RPMI7951 (cell line): ENCODE measurements at places on chromosomes 12 and 14. TPM values are rescaled to one million over a fixed set of nuclear protein-coding genes. Genes with fewer than 3 reads are reported as not detected.
A peak's percentile ranks its signal among the peaks of the same experiment; 100 is the strongest.

GRCh38 chr12:99758997-99759396 lies 111.4 kb downstream of the GARIN6 start:
- DNase-seq, result no peak

GRCh38 chr12:50442178-50442908 lies 41.7 kb downstream of the LARP4 start:
- DNase-seq, result no peak

GRCh38 chr12:78096909-78097597 lies 266.4 kb downstream of the NAV3 start:
- peak; percentile 60 for DNase-seq

DNA sequence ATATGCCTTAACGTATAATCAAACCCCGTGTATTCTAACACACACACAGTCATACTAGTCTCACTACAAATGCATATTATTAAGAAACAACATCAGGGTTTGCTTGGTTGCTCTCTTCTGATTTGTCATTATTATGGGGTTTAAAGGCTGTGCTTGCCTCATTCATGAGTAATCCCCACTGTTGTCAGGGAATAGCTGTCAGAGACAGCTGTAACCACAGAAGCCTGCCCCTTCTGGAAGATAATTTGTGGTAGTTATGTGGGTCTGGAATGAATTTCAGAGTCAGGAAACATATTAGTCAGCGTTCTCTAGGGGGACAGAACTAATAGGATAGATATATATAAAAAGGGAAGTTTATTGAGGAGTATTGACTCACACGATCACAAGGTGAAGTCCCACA lies 456.9 kb upstream of the TMEM132C start:
- peak; percentile 87 for DNase-seq

- DNase-seq, result no peak
Measured at GRCh38 chr12:122389677-122390076, 32.8 kb downstream of the CLIP1 start.

- DNase-seq, result no peak
Measured at GRCh38 chr14:94003397-94003796, 6.3 kb downstream of the CCDC197 start.

- no peak for DNase-seq
Measured at GRCh38 chr14:59900556-59900955, 19.4 kb upstream of the LRRC9 start.

DNA sequence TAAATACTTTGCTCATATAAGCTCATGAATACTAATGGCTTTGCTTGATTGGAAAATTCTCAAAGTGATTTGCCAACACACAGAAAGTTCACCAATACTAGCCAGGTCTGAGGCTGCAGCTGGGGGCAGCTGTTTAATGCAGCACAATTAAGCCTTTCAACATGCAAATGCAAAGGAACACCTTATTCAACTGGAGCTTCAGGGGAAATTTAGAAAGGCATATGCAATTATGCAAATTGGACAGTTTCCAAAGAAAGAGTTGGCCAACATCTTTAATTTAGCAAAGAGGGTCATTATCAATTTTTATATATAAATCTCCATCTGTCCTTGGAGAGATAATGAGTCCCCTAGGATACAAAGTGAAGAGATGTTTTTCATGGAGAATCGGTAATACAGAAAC lies 40.2 kb upstream of the OTOGL start:
- no peak for DNase-seq

DNA sequence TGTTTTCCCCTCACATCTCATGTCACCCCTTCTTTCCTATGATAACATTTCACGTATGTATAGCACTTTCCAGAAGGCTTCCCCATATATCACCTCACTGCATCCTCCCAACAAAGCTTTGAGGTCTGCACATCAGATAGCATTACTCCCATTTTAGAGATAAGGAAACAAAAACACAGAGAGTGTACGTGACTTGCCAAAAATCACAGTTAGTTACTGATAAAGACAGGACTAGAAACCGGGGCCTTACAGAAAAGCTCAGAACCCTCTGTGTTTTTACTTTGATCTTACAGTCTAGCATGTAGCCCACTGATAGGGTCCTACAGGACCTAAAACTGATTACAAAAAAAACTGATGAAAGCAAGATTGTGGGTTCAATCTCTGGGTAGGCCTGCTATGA lies 202.9 kb upstream of the CDKN3 start:
- DNase-seq, result no peak

- DNase-seq, result peak; percentile 10
Measured at GRCh38 chr14:32319368-32320049, 9.6 kb upstream of the AKAP6 start.

DNA sequence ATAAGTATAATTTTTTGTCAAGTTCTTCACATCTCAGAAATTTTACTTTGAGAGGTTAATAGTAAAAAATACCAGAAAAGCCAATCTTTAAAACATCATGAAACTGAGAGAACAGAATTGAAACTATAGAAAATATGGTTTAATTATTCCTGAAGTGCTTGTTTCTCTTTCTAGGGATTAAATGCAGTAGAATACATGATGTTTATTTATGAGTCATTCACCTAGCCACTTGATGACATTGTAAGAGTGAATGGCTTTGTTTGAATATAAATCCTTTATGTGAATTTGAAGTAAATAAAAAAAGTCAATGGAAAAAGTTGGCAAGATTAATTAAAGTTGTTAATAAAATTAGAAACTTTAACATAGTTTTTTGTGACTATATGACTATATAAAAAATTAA lies 48.4 kb downstream of the KTN1 start:
- no peak for DNase-seq

DNA sequence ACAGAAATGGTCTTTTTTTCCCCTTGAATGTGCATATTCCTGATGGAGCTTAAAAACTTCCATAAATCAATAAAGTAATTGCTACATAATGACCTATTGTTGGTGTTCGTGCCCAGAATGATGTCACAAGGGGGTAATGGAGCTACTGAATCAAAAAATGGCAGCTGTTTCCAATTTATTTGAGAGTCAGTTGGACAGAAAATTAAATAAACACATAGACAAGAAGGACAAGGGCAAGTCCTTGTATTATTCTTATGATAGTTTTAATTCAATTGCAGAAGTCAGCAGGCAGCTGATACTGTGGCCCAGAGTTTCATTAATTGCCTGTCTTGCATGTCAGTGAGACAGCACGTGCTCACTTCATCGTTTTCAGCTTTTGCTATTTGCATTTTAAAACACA lies 473.5 kb downstream of the ETNK1 start:
- DNase-seq, result peak; percentile 29

Gene LMO3
- not detected in 2 replicates for total RNA-seq

Gene DDX24
- 115 and 151 TPM in 2 replicates for total RNA-seq

Gene RIMBP2
- total RNA-seq, result not detected in 2 replicates

Gene MLXIP
- 2.6 and 3.8 TPM in 2 replicates for total RNA-seq

Gene LPCAT3
- total RNA-seq, result 14.8 and 15.5 TPM in 2 replicates
